ENCODE measurements at places on chromosomes 11 and 22. TPM values are rescaled to one million over a fixed set of nuclear protein-coding genes. Genes with fewer than 3 reads are reported as not detected.

The SCGB1A1 gene
- polyA plus RNA-seq, result not detected

The LRRC10B gene
- not detected for polyA plus RNA-seq

The SPDYC gene
- polyA plus RNA-seq, result 0.26 TPM

The TMPRSS6 gene
- 4.8 TPM for polyA plus RNA-seq

The MMP7 gene
- polyA plus RNA-seq, result 0.17 TPM

The LIF gene
- 12.1 TPM for polyA plus RNA-seq

The KRTAP5-9 gene
- 0.42 TPM for polyA plus RNA-seq

The INS gene
- polyA plus RNA-seq, result not detected

The OR10D3 gene
- not detected for polyA plus RNA-seq

GRCh38 chr11:14577835-14578529 lies 57.8 kb upstream of the PSMA1 start:
- no peak for DNase-seq

DNA sequence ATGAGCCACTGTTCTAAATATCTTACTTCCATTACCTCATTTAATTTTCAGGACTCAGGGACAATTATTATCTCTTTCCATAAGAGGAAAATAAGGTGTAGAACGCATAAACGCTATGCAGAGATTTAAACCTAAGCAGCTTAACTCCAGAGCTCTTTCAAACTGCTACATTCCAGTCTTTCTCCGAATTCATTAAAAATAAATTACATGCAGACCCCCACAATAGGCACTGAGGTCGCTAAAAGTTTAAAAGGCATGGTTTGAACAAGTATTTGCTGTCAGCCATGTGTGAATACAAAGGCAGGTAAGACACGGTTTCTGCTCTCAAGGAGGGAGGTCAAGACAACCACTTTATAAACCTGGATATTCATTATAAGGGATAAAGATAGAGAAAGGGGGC lies 983 bp downstream of the NARS2 start:
- no peak for DNase-seq

GRCh38 chr11:79054636-79055035 lies 386.2 kb downstream of the TENM4 start:
- no peak for DNase-seq

- no peak for DNase-seq
Measured at GRCh38 chr11:36447947-36448346, 62.1 kb downstream of the TRAF6 start.

GRCh38 chr11:13972043-13972910 lies 9.8 kb downstream of the SPON1 start:
- DNase-seq, result no peak

- DNase-seq, result no peak
Measured at GRCh38 chr22:29374401-29374800, 14.0 kb downstream of the AP1B1 start.

DNA sequence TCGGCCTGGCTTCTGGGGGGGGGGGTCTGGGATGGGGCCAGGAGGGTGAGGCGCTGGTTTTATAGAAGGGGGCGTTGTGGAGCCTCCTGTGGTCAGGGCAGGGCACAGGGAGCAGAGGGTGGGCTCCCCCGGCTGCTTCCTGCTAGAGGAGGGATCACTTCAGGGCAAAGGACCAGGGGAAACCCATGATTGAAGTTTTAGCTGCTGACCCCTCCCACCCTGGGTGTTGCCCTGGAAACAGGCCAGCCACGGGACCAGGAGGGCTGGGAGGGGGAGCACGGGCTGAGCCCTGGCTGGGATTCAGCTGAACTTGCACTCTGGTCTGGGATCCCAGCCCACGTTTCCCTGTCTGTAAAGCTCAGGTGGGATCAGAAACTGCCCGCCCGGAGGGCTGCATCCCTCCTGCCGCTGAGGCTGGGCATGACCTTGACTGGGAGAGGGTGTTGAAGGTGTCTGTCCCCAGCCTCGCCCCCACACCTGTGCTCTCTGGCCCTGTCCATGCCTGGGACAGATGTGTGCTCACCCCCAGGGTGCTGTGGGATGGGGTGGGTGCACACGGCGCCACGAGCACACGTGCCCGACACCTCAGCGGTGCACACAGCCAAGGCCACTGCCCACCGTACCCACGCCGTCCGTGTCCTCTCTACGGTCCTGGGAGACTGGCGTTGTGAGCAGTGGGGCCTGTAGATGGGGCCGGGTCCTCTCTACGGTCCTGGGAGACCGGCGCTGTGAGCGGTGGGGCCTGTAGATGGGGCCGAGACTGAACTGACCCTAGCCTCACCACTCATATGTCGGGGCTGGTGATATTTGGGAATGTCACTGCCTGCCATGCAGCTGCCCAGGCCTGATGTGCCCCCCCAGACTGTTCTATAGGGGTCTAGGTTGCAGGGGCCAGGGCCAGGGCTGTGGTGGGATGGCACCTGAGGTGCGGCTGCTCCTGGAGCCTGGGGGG lies 2.3 kb downstream of the TSPAN4 start:
- peak; percentile 88 for DNase-seq

DNA sequence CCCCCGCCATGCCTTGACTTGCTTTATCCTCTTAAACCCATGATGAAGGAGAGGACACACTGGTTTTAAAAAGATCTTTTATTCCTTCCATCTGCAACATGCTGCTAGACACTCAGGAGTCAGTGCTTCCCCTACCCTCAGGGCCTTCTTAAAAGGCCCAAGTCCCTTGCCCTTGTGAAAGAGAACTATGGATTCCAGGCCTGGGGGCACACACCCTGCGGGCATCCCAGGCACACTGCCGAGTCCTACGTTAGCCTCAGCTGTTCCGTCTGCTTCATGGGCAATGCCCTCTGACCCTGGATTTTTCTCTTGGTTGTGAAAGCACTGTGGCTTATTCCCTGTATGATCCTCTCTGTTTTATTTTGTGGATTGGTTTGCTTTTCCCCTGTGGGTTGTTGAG lies 35.1 kb upstream of the RAB1B start:
- no peak for DNase-seq

- DNase-seq, result no peak
Measured at GRCh38 chr22:39684702-39685281, 114.2 kb downstream of the CACNA1I start.

GRCh38 chr11:1536065-1536843 lies 35.8 kb downstream of the DUSP8 start:
- DNase-seq, result no peak

- no peak for DNase-seq
Measured at GRCh38 chr22:44353041-44353440, 40.3 kb upstream of the SHISAL1 start.

GRCh38 chr11:67356864-67357561 lies 3.7 kb upstream of the POLD4 start:
- peak; percentile 76 for DNase-seq

DNA sequence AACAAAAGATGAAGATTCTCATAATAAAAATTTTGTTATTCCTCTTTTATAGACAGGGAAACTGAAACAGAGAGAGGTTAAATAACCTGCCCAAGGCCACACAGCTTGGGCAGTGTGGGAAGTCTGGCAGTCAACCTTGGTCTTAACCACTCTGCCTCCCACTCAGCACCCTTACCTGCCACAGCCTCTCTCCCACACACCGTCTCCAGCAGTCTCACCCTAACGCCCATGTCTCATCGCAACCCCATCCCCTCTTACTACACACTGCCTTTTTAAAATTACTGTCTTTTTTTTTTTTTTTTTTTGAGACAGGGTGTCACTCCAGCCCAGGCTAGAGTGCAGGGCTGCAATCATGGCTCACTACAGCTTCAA lies 25.0 kb downstream of the ARRB1 start:
- DNase-seq, result no peak
